ENCODE measurements at places on chromosomes 16 and 17. TPM values are rescaled to one million over a fixed set of nuclear protein-coding genes. Genes with fewer than 3 reads are reported as not detected.

ST6GALNAC2 gene
- total RNA-seq: 1.9 TPM

DCTPP1 gene
- 18.6 TPM for total RNA-seq

SLC35G6 gene
- total RNA-seq: not detected

MXRA7 gene
- 244 TPM for total RNA-seq

HASPIN gene
- 5.5 TPM for total RNA-seq

CHST6 gene
- under 0.01 TPM for total RNA-seq

MAF gene
- total RNA-seq: 3.5 TPM

C16orf95 gene
- total RNA-seq: 4.7 TPM

SLC5A11 gene
- not detected for total RNA-seq

ACSM2B gene
- total RNA-seq: not detected

PRDM7 gene
- total RNA-seq: not detected

ROGDI gene
- total RNA-seq: 24.5 TPM

KCNAB3 gene
- 1.7 TPM for total RNA-seq

ZNF469 gene
- total RNA-seq: 9.7 TPM

PRMT7 gene
- total RNA-seq: 42.7 TPM

HSD17B1 gene
- total RNA-seq: 3.5 TPM

CCL16 gene
- total RNA-seq: not detected

NHERF2 gene
- total RNA-seq: 59.3 TPM

WNT3 gene
- total RNA-seq: 0.97 TPM

Data from fibroblast of villous mesenchyme (primary cell).